ENCODE measurements at places on chromosomes 12 and 14.

GRCh38 chr12:47775100-47775911 lies 2.3 kb downstream of the SLC48A1 start:
- peak overlapping the region; percentile 74 for H3K27ac ChIP-seq
- H3K36me3 ChIP-seq: no peaks in the 10 kb centered on the region
- H3K27me3 ChIP-seq: no peaks in the 10 kb centered on the region

- no peaks in the 10 kb centered on the region for H3K27me3 ChIP-seq
- H3K27ac ChIP-seq: peak overlapping the region; percentile 4
- no peaks in the 10 kb centered on the region for H3K36me3 ChIP-seq
- DNase-seq: peak; percentile 60
Measured at GRCh38 chr12:94561943-94562411, 88.4 kb downstream of the TMCC3 start.

GRCh38 chr12:56718636-56719035 lies 6.5 kb downstream of the NACA start:
- no peaks in the 10 kb centered on the region for H3K27me3 ChIP-seq
- no peak overlapping the region for H3K4me3 ChIP-seq
- DNase-seq: no peak
- peaks cover 69% of the 10 kb centered on the region for H3K36me3 ChIP-seq
- peak overlapping the region; percentile 74 for H3K27ac ChIP-seq

- DNase-seq: no peak
- H3K4me1 ChIP-seq: peaks cover 16% of the 10 kb centered on the region
- peaks cover 41% of the 10 kb centered on the region for H3K36me3 ChIP-seq
- no peak overlapping the region for H3K27ac ChIP-seq
- no peak overlapping the region for H3K4me3 ChIP-seq
Measured at GRCh38 chr14:99408286-99408970, 72.2 kb downstream of the SETD3 start.

DNA sequence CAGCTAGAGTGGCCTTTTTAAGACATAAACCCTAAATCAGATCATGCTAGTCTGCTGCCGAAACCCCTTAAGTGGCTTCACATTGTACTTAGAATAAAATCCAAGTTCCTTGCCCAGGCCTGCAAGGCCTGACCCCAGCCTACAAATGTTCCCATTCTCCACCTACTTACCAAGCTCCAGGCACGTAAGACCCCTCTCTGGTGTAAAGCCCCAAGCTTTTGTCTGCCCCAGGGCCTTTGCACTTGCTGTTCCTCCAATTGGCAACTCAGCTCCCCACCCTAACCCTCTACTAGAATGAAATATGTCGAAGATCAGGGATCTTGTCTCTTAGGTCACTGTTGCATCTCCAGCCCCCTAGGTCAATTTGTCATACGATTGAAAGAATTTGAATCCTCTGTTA lies 27.1 kb upstream of the MED13L start:
- H3K36me3 ChIP-seq: no peaks in the 10 kb centered on the region
- no peak overlapping the region for H3K4me3 ChIP-seq
- H3K4me1 ChIP-seq: peaks cover 5% of the 10 kb centered on the region
- no peaks in the 10 kb centered on the region for H3K27me3 ChIP-seq
